ENCODE measurements at places on chromosomes 1 and 21.

DNA sequence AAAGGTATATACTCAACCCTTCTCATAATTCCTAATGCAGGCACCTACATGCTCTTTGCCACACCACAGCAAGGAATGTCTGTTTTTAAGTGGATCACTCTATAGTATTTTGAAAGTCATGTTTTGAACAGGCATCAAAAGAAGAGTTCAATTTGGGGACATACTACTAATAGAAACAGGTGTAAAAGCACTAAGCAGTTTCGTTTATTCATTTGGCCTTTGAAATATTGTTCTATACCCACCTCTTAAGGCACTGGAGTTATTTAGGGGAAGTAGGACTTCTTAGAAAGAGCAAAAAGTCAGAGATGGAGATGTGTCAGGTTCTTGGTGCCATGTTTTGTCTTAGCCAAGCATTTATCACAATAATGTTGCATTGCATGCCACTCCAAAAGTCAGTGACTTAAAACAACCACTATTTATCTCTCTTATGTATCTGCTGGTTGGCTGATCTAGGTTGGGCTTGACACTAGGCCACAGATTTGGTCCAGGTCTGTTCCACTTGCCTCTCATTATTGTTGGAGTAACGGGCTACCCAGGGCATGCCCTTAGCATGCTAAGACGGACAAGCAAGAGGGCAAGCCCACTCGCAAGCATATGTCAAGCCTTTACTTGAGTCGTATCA is 107.5 kb downstream of the RGL1 start:
- DNase-seq = no peak

- no peak for DNase-seq
These were observed 79.3 kb upstream of the SPAG17 start for GRCh38 chr1:118264343-118264742.

DNA sequence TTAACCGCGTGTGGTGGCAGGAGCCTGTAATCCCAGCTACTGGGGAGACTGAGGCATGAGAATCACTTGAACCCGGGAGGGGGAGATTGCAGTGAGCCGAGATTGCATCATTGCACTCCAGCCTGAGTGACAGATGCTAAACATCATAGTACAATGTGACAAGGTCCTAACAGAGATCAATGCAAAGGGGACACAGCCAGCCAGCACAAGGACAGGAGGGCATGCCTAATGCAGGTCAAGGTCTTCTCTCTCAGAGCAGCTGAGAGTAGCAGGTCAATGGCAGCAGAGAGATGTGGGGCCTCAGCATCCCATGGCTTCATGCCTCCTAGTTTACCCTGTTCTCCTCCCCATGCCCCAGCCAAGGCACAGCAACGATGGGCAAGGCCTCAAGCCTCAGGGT is 3.0 kb upstream of the SMIM11 start:
- DNase-seq = no peak

GRCh38 chr21:44508711-44509445 is 31.1 kb downstream of the KRTAP10-1 start:
- no peak for DNase-seq

GRCh38 chr1:196229546-196229945 is 378.7 kb downstream of the KCNT2 start:
- DNase-seq = no peak

GRCh38 chr21:25953659-25954058 is 216.9 kb downstream of the APP start:
- no peak for DNase-seq

DNA sequence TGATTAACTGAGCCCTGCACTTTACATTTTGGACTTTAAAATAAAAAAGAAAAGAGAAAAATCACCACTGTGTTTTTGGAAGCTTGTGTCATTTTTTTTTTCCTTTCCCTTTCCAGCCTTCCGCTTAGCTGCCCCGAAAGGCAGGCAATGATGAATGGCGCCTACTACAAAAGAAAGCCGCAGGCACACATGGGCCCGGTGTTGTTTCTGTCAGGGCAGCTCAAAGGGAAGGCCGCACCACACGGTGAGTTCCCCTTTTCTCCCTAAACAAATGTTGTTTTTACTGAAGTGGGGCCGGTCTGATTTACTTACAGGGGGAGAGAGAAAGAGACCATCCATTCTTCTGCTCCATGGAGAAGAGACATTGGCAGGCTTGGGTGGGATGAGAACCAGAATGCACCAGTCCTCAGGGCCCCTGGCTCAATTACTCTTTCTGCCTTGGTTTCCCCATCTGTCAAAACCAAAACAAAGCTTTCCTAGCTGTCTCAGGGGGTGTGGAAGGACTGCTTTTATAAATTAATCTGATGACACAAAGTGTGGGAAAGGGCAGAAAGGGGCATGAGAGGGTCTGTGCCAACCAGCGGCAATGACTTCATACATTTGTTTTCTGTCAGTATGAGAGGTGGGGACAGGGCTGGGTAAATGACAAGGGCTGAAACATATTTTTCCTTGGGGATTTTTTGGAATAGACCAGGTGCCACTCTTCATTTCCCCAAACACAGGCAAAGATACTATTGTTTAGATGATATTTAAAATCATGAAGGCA is 91.4 kb upstream of the PLXNA2 start:
- DNase-seq = no peak

GRCh38 chr1:209106861-209107260 is 476.7 kb upstream of the CAMK1G start:
- DNase-seq = no peak

DNA sequence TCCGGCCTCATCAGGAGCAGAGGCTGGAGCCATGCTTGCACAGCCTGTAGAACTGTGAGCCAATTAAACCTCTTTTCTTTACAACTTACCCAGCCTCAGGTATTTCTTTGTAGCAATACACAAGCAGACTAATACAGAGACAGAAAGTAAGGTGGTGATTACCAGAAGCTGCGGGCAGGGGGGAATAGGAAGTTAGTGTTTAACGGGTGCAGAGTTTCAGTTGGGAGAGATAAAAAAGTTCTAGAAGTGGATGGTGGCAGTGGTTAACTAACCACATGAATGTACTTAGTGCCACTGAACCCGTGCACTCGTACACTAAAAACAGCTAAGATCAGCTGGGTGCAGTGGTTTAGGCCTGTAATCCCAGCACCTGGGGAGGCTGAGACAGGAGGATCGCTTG is 80.4 kb upstream of the TARDBP start:
- DNase-seq = no peak

DNA sequence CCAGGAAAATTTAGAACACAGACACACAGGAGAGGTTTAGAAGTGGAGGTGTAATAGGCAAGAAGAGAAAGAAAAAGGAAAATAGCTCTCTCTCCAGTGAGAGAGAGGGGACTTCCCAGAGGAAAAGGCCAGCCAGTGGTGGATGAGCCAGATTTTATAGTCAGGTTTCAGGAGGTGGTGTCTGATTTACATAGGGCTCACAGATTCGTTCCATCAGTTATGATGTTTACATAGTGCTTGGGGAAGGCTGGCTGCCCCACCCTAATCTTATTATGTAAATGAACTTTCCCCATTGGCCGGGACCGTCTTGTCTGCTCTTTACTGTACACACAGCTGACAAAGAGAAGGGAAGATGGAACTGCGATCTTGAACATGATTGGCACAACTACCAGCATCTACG is 797.3 kb downstream of the PLA2G4A start:
- DNase-seq = no peak

- no peak for DNase-seq
These were observed 14.6 kb downstream of the PYCR2 start for GRCh38 chr1:225909477-225909876.

DNA sequence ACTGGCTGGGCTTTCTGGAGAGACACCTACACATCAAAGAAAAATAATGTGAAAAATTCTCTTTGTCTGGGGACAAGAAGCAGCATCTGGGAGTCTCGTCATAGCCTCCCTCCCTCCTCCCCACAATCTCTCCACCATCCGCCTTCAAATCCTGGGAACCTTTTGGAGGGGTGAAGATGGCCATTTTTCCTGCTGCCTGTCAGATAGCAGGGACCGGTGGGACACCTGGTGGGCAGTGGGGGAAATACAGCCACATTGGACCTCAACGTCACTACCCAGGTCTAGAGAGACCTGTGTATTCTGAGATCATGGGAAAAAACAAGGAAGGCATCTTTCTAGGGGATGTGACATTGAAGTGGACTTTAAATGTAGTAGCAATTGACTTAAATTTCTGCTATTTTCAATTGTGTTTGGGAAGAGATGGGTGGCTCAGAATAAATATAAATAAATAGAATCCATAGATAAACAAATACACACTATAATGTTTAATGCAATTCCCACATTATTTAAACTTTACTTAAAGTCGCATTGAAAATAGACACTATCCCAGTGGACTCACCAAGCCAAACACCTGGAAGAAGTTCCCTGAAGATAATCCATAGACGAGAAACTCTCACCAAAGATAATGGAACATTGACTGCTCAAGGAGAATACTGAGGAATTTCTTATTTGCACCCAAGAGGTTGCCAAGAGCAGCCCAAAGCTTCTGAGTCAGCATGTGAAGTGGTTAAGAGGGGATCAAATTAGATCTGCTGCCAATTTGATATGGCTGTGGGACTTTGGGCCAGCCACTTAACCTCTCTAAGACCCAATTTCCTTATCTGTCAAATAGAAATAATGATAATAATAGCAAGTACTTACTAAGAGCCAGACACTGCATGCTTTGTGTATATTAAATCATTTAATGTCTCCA is 147.6 kb upstream of the CAMK1G start:
- no peak for DNase-seq

- DNase-seq = no peak
These were observed 59.5 kb downstream of the ATP2B4 start for GRCh38 chr1:203686091-203686632.

DNA sequence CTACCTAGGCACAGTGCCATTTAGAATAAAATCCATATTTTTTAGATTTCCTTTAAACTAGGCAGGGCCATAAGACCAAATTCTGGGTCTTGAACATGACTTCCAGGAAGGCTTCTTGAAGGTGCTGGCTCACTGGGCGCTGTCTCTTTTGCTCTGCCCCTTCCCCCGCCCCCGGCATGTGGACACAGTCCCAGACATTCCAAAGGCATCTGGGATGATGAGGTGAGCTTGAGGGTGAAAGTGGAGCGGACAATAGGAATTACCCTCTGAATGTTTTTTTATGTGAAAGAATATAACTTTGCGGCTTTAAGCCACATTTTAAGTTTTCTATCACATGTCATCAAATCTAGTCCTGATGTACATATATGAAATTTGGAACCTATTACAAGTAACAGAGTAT is 29.4 kb downstream of the RWDD3 start:
- DNase-seq = no peak

- no peak for DNase-seq
These were observed 3.4 kb downstream of the CTTNBP2NL start for GRCh38 chr1:112399456-112399855.

DNA sequence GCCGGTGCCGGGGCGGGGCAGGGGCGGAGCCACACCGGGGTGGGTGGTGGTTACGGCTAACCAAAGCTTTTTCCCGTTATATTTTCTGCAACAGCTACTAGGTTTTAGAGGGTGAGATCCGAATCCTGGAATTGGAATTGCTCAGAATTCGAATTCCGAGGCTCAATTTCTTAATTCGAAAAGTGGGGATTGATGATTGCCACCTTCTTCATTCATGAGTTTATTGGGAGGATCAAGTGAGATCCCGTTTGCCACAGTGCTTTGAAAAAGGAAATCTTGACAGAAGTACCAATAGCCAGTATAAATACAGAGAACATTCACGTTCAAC is 207 bp upstream of the SVBP start:
- no peak for DNase-seq

- no peak for DNase-seq
These were observed 76.9 kb upstream of the NEK2 start for GRCh38 chr1:211752317-211752716.
